NCI-H2081 treated with DMSO at 0.1 percent for 48 hours (cell line): ENCODE measurements at places on chromosomes 4 and X.

DNA sequence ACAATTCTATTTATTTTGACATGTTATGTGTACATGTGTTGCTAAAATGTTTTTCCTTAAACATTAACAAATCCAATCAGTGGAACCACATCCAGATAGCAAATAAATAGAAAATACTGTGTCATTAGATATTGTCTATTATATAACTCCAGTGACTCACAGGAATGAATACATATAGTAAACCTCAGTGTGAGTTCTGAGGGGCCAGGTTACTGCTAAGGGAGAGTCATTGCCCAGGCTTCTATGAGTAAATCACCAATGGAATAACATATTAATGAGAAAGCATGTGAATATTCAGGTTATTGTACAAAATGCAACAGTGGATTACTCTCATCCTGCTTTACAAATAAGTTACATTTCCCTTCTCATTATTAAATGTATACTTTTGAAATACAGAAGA, 27.2 kb downstream of the TACR3 start:
- DNase-seq = no peak

- no peak for DNase-seq
Observed at GRCh38 chrX:41409006-41409405, 38.1 kb upstream of the NYX start.

- no peak for DNase-seq
Observed at GRCh38 chr4:98345838-98346237, 84.7 kb downstream of the RAP1GDS1 start.

DNA sequence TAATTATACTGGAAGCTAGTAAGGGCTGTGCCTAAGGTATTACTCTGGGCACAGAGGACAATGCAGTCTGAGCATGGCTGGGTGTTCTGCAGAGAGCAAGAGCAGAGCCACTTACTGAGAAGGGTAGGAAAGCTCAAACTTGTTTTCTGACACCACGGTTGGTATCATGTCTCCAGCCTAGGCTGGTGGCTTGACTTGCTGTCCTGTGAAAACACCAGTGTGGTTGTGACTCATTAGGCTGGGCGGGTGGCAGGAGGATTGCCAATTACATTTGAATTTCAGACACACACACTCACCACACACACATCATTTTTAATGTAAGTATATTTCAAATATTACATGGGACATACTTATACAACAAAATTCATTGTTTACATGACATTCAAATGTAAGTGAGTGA, 19.7 kb upstream of the MTM1 start:
- no peak for DNase-seq

DNA sequence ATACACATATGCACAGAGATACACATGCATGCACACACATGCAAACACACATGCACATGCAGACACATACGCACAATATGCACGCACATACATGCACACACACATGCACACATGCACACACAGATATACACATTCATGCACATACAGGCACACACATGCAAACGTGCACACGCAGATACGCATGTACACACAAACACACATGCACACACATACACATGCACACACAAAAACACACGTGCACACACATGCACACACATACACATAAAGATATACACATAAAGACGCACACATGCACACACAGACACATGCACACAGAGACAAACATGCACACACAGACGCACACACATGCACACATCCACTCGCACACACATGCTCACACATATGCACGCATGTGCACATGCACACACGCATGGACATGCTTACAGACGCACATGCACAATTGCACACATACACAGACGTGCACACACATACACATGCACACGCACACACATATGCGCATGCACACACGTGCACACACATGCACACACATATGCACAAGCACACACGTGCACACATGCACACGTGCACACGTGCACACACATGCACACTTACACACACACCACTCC, 145.2 kb downstream of the ADRA2C start:
- DNase-seq = no peak

- no peak for DNase-seq
Observed at GRCh38 chr4:110676241-110676640, 53.4 kb upstream of the PITX2 start.

DNA sequence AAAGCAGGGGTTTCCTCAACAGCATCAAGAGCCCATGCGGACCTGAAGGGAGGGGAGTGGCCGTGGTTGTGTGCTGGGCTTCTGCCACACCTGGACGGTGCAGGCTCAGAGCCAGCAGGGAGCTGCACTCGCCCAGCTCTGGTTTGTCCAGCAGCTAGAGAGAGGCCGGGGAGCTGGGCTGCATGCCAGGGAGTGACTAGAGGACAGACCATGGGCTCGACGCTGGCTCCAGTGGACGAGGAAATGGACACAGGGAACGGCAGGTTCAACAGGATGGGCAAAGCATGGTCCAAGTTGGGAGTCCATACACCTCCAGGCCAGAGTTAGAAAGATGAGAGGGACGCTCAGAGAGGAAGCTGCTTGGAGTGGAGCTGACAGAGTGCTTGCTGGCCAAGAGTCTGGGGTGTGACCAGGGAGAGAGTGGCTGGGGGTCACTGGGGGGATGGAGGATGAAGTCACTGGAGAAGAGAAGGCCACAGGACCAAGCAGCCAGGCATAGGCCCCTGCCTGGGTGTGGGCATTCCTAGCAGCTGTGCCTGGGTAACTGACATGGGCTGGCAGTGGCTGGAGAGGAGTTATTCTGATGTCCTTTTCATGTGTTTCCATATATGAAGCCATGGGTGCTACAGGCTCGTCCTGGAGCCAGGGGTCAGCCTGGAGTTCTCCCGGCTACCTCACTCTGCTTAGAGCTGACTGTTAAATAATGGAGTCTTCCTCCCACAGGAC, 42.8 kb downstream of the HTT-AS start:
- DNase-seq = no peak

- no peak for DNase-seq
Observed at GRCh38 chr4:120018786-120019185, 47.9 kb downstream of the MAD2L1 start.
